NCI-H1694 (cell line): ENCODE measurements at places on chromosomes 5 and 9.

GRCh38 chr9:13860019-13860418 is 453.9 kb downstream of the NFIB start:
- DNase-seq: no peak

DNA sequence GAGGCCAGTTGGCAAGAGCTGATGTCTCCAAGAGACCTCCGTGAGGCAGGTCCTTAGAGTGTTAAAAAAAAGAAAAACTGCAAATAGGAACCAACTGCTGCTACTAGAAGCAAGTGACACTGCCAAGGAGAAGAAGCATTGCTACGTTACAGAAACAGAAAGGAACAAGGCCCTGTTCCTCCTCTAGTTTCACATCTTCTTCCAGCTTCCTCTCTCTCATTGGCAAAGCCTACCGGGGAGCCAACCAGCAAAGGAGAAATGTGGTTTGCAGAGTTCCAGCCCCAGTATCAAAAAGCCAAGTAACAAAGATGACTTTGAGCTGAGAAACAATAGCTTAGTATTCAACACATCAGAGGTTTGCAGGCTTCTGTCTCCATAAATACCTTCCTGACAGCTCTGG is 145.9 kb downstream of the PRELID2 start:
- no peak for DNase-seq

- no peak for DNase-seq
Observed at GRCh38 chr9:2261421-2262103, 246.4 kb downstream of the SMARCA2 start.

GRCh38 chr9:90064971-90065370 is 460.2 kb downstream of the GADD45G start:
- no peak for DNase-seq

GRCh38 chr5:27722337-27722736 is 684.0 kb upstream of the CDH9 start:
- DNase-seq: no peak

DNA sequence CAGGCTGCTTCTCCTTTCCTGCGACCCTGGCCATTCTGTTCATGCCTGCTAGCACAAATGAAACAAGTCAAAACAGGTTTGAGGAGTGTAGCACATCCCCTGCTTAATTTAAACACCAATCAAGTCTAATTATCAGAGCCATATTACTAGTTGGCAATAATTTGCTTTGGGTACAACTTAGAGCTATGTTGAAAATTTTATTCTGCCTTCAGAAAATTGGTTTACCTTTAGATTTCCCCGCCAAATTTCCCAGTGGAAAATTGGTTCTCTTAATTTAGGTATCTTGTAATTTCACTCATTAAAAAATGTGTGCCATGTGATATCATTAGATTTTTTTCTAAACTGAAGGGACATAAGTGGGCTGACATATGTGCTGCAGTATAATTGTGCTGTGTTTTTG is 265.8 kb downstream of the MAST4 start:
- peak; percentile 42 for DNase-seq

DNA sequence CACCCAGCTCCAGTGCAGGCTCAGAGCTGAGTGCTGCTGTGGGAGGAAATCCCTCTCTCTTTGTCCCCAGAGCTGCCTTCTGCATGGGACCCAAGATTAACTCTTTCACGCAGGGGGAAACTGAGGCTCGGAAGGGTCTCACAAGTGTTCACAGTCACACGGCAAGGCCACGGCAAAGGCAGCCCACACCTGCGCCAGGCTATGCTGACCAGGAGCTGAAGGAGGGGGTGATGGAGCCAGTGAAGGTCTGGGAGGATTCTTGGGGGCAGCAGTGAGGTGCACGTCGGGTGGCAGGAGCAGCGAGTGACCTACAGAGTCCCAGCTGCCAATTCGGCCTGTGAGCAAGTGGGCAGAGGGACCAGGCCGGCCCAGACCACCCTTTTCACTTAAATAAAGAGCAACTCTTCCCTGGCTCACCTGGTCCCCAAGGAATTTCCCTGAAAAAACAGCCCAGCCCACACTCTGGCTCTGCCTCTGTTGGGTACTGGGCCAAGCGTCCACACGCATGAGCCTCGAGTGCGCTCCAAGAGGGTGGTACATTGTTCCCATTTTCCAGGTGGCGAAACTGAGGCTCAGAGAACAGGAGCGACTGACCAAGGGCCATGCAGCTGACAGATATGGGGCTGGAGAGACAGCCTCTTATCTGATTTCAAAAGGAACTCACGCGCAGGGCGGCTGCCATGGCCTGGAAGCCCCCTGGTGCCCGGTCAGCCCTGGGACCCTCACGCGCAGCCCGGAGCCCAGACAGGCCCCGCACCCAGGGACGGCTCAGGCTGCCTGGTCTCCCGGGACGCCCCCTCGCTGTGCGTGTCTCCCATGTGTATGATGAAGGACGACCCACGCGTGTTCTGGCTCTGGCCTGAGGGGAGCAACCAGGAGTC is 28.2 kb downstream of the SARDH start:
- no peak for DNase-seq

DNA sequence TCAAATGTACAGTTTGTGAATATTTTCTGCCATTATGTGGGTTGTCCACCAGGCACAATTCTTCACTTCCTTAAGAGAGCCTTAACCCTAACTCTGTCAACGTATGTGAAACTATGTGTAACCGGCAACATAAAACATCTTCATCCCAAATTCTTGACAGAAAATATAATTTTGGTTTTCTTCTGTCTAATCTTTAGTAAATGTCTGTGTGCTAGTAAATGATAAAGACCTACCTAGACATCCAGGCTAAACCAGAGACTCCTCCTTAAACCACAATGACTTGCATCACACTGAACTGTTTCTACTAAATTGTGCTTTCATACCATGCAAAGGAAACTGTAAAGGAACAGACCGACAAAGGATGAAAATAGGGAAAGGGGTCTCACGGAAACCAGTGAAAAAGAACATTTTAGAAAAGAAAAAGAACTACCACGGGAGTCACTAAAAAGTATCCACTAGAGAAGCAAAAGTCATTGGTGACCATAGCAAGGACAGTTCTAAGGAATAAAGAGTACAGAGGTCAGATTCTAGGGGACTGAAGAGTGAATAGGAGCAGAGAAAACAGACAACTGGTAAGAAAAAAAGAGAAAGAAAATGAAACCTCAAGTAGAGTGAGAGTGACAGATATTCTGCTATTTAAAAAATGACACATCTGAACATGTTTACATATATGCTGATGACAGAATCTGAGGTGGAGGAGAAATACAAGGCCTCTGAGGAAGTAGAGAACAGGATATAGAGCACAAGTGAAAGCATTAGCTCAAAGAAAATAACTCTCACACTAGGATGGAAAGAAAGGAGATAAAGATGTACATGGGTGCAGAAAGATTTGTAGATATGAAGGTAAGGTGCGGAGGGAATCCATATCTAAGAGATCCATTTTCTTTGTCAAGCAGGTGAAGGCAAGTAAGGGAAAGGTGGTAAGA is 49.4 kb downstream of the FNIP1 start:
- DNase-seq: no peak

DNA sequence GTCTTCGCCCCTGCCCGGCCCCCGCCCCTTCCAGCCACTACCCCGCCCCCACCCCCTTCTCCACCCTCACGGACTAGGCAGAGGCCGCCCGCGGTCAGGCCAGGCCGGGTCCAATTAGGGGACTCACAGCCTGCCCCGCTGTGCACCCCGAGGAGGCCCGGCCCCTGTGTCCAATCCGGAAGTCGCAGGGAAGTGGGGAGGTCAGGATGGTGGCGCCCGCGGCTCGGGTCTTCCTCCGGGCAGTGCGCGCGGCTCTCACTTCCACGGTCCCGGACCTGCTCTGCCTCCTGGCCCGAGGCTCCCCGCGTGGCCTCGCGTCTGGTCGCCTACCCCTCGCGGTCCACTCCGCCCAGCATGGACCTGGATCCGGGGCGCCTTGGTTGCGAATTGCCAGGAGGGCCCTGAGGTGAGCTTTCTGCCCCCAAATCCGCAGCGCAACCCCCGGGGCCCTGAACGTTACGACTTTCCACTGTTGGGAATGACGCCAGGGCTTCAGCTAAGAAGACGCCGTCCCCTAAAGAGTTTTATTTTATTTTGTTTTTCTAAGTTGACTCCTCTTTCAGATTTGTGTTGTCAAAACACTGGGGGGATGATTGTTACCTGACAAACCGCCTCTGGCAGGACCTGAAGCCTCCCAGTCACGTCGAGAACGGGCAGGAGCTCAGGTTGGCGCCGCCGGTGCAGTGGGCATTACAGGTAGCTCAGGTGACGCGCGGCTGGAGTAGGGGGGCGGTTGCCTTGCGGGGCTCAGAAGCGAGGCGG is 763 bp upstream of the IRX2 start:
- DNase-seq: no peak

GRCh38 chr5:143129910-143130612 is 273.4 kb downstream of the NR3C1 start:
- no peak for DNase-seq

- DNase-seq: no peak
Observed at GRCh38 chr5:146052780-146053179, 52.6 kb downstream of the PLAC8L1 start.

- DNase-seq: no peak
Observed at GRCh38 chr5:56585461-56585860, 229.9 kb upstream of the MAP3K1 start.

DNA sequence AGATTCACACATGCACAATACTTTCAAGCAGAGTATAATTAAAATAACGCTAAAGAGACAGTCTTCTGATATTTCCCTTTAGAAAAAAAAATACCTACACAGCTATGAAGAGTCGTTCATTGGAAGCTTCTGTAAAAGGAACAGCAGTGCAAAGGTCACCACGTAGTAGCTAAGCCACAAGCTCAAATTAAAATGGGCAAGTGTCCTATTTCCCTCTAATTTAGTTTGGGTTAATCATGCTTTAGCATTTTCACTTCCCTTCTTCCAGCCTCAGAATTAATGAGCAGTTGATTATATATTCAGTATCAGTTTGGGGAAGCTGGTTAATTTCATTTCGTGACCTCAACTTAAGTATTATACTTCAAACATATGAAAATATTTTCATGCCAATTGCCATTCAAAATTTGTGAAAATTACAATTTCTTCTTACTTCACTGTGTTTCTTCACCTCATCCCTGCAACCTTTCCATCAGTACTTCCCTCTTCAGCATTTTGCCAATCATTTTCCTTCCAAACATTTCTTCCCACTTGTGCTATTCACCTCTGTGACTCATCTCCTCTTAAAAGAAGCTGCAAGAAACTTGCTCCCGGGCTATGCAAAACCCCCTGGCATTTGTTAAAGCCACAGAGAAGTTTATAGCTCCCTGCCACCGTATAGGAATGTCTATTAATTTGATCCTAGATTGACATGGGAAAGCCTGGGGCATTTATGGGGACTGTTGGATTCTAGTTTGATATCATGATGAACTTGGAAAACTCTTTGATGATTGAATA is 83.0 kb downstream of the DMRTA1 start:
- no peak for DNase-seq
